ENCODE measurements at places on chromosomes 6 and 20.

- no peak for DNase-seq
Observed at GRCh38 chr6:5922230-5922629, 84.5 kb downstream of the NRN1 start.

DNA sequence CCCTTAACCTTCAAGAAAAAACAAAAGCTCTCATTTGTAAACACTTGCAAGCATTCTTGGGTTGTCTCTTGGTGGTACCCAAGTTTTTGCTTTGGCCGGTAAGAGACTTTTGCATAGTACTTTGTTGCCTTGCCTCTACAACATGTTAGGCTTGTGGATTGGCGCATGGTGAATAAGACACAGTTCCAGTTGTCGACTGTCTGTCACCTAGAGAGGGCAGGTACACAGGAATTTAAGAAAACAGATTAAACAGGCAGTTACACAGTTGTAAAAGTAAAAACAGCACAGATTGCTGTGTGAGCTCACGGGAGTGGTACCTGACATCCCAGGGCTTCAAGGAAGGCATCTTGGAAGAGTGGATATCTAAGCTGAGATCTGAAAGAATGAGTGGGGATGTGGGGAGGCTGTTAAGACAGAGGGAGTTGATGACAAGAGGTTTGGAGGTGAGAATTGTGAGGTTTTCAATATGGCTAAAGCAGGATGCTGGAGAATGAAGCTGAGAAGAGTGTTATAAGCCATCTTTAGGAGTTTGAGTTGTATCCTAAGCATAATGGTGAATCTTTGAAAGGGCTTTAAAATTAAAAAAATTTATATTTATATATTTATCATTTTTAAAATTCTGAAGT, 19.2 kb downstream of the UTRN start:
- DNase-seq: no peak

DNA sequence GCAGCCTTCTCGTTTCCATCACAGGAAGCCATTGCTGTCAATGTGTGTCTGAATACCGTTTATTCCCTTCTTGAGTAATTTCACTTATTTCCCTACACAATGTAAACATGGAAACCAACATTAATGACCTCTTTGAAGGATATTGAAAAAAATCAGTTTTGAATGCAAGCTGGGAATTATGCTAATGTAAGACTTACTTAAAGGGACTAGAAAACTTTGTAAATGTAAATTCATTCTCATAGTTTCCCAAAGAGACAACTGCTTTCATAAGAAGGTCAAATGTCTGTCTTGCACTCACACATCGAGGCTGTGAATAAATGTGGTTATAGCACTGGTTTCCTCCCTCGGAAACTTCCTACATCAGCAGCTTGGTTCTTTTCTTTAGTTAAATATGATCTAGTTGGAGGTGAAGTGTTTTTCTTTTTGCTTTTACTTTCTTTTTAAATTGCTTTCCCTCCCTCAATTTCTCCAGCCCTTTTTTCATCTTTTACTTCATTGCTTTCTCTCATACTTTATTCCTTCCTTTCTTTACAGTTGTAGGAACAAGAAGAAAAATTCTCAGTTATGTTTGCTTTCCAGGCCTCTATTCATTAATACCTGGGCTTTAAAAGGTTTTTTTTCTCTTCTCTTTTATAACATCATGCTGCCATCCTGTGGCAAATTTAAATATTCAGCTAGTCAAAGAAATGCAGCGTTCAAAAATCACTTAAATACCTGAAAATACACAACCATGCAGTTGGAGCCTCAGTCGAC, 108.3 kb downstream of the TNFAIP3 start:
- DNase-seq: no peak

- DNase-seq: no peak
Observed at GRCh38 chr6:149717255-149717587, 680 bp downstream of the LATS1 start.

GRCh38 chr6:151175662-151176445, 63.9 kb upstream of the AKAP12 start:
- DNase-seq: no peak

- no peak for DNase-seq
Observed at GRCh38 chr6:162644153-162644552, 83.4 kb downstream of the PRKN start.

GRCh38 chr6:84767526-84768201, 3.3 kb upstream of the TBX18 start:
- DNase-seq: no peak

DNA sequence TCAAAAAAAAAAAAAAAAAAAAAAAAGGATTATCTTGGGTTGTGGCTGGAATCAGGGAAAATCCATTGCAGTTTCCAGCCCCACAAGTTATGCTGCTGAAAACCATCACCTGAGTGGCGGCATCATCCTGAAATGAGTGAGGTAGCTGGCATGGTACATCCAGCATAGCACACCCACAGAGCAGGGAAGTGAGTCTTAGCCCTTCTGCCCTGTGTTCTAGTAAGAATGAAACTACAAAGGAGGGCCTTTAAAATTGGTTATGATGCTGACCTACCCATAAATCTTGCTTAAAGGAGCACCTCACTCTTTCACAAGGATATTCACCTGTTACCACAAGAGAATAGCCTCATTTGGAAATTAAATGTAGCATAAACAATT, 119.2 kb downstream of the NFATC2 start:
- peak; percentile 56 for DNase-seq

GRCh38 chr6:155254139-155254538, 9.7 kb upstream of the CLDN20 start:
- no peak for DNase-seq

- no peak for DNase-seq
Observed at GRCh38 chr6:57247603-57248002, 25.5 kb upstream of the RAB23 start.

DNA sequence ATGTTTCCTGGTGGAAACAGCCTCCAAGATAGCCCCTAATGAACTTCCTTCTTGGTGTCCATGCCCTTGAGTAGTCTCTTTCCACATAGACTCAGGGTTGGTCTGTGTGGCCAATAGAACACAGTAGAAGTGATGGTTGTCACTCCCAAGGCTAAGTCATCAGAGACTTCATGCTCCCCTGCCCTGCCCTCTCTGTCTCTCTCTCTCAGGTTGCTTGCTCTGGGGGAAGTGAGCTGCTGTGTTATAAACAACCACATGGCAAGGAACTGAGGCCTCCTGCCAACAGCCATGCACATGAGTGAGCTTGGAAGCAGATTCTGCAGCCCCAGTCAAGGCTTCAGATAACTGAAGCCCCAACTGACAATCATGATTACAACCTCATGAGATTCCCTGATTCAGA, 85.3 kb upstream of the SLC22A16 start:
- no peak for DNase-seq

DNA sequence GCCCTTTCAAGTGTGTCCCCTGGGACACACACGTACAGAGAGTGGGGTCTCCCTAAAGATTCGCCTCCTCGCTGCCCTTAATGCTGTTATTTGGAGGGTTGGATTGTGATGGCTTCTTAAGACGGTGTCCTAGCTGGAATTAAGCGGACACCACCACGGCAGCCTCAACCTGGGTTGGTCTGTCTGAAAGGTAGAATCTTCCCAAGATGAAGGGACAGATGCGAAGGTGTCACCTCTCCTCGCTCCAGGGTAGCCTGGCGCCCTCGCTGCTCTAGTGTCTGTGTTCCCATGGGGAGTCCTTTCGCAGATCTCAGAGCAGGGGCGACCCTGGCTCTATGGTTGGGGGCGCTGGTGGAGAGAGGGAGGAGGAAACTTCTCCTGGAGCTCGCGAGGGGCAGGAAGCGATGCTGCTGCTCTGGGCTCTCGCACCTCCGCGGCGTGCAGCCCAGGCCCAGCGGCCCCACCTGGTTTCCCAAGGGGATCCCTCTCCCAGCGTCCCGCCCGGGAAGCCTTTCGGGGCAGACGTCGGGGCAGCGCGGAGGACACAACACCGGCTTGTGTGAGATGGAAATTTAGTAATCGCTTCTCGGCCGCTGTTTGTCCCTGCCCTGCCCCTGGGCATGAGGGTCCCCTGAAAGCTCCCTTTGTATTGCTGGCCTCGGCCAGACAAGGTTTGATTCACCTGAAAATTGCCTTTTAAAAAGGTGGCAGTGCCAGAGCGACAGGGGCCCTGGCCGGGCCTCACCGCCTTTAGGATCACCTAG, 1.7 kb downstream of the RSPO3 start:
- peak; percentile 7 for DNase-seq

DNA sequence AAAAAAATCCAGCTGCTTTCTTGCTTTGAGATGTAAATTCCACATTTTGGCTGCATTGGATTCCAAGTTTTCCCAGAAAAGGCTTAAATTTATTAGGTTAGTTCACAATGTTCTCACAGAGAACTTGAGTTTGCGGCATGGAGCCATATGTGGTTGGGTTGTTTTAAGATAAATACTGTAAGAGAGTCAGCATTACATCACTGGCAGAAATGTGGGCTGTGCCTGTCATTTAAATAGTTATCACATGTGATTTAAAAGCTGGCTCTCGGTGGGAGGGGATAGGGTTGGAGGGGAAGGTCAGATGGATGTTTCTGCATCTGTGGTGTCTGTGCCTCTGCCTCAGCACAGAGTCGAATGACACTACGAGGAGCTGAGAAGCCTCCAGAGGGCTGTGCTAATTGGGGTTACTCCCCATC, 73.8 kb upstream of the SCP2D1 start:
- no peak for DNase-seq

- no peak for DNase-seq
Observed at GRCh38 chr20:14691994-14692393, 354.6 kb upstream of the FLRT3 start.

DNA sequence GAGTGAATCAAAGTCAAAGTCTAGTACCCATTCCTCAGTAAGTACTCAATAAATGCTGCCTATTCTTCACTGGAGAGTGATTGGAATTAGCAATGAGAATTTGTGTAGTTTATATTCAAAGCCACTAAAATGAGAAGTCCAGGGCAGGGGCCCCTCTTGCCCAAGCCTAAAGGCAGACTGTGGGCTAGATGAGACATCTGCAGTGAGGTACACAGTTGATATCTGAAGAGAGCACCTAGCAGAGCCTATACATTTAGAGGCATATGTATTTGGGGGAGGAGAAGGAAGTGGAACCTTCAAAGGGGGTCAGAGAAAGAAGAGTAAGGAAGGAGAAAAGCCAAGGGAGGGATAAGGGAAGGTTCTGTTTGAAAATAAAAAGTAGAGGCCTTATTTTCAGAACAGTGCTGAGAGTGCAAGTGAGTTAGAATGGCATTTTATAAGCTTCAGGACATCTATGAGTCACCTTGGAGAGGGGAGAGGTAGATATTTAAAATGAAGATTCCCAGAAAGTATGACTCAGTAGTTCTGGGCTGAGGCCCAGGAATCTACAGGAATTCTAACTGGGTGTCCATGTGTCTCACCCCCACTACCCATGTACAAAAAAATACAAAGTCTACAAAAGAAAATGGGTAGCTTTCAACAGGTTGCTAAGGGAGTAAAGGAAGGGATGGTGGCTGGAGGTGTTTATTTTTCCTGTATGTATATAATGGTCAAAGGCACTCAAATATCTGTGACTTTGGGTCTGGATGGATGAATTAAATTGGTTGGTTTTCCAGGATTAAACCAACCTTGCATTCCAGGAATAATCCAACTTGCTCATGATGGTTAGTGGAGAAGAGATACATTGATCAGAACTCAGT, 135.1 kb downstream of the ZFP64 start:
- no peak for DNase-seq
